ENCODE measurements at places on chromosomes 7 and 10. TPM values are rescaled to one million over a fixed set of nuclear protein-coding genes. Genes with fewer than 3 reads are reported as not detected.

The PRLHR gene
- total RNA-seq = not detected

DNA sequence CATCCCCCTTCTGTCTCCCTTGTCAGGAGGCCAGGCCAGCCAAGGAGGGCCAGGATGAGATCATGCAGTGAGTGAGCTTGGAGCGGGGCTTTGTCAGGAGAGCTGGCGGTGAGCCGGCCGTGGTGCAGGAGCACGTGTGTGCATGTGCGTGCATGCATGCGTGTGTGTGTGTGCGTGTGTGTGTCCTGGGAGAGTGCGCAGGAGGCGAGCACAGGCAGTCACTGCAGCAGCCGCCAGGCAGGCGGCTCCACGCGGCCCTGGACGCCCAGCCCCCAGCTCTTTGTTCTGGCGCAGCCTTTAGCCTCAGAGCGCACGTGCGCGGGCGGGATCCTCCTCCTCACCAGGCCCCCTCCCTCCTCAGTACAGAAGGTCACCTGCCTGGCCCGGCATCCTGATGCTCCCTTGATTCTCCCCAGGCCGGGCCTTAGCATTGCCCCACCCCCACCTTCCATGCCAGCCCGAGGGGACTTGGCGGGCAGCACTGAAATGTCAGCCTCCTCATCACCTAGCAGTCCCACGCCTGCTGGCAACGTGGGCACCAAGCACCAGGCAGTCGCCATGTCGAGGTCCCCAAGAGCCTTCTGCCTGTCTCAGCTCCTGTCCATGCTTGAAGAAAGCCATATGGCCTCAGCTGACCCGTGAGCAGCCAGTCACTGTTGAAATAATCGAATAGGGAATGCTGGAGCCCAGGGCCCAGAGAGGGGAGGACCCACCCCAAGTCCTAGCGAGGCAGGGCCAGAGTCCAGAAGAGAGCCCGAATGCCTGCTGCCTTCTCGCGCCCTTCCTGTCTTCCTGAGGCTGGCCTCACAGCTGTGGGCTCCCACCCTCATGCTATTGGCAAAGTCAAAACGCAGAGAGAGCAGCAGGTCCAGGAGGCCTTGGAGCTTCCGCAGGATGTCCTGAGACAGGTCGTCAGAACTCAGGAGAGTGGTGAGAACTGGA lies 125.9 kb upstream of the PPIF start:
- no peaks in the 10 kb centered on the region for H3K27me3 ChIP-seq
- peaks cover 9% of the 10 kb centered on the region for H3K36me3 ChIP-seq
- peak overlapping the region; percentile 45 for H3K4me3 ChIP-seq

DNA sequence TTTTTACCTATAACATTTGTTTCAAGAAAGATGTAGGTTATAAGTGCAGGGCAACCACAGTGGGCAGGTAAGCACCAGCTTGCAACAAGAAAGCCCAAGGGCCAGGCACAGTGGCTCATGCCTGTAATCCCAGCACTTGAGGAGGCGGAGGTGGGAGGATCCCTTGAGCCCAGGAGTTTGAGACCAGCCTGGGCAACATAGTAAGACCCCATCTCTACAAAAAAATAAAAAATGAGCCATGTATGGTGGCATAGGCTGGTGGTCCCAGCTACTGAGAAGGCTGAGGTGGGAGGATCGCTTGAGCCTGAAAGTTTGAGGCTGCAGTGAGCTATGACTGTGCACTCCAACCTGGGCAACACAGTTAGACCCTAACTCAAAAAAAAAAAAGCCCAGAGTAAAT lies 12.8 kb downstream of the BCL7B start:
- H3K27ac ChIP-seq = no peak overlapping the region
- DNase-seq = no peak
- no peaks in the 10 kb centered on the region for H3K27me3 ChIP-seq
- no peaks in the 10 kb centered on the region for H3K4me1 ChIP-seq
- peaks cover 40% of the 10 kb centered on the region for H3K36me3 ChIP-seq
- H3K4me3 ChIP-seq = no peak overlapping the region

DNA sequence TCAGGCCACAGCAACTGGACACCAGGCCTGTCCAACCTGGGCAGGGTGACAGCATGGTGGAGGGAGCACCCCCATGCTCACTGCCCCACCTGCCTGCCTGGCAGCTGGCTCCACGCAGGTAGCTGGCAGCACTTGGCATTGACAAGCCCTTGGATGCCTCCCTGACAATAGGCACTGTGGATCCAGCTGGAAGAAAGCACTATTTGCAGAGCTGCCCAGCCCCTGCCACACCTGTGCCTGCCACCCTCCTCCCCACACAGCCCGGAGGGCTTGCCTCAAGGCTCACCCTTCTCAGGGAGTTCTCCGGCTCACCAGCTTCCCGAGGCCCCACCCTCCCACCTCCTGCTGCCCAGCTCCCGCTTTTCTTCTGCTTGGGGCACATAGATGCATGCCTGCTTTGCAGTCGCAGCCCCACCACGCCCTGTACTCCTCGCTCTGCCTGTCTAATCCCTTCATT lies 160.1 kb downstream of the NEURL1 start:
- H3K36me3 ChIP-seq = peaks cover 11% of the 10 kb centered on the region
- H3K27ac ChIP-seq = no peak overlapping the region
- H3K4me3 ChIP-seq = no peak overlapping the region
- H3K4me1 ChIP-seq = peaks cover 9% of the 10 kb centered on the region
- H3K27me3 ChIP-seq = no peaks in the 10 kb centered on the region

GRCh38 chr7:50418526-50419290 lies 31.4 kb downstream of the FIGNL1 start:
- DNase-seq = no peak
- H3K4me3 ChIP-seq = no peak overlapping the region
- no peaks in the 10 kb centered on the region for H3K27me3 ChIP-seq
- H3K4me1 ChIP-seq = peaks cover 2% of the 10 kb centered on the region
- H3K27ac ChIP-seq = no peak overlapping the region

- no peak overlapping the region for H3K4me3 ChIP-seq
- H3K36me3 ChIP-seq = no peaks in the 10 kb centered on the region
- DNase-seq = no peak
- H3K27me3 ChIP-seq = peaks cover 96% of the 10 kb centered on the region
- H3K4me1 ChIP-seq = no peaks in the 10 kb centered on the region
- H3K27ac ChIP-seq = no peak overlapping the region
Measured at GRCh38 chr7:27111751-27112277, 9.3 kb upstream of the HOXA2 start.

DNA sequence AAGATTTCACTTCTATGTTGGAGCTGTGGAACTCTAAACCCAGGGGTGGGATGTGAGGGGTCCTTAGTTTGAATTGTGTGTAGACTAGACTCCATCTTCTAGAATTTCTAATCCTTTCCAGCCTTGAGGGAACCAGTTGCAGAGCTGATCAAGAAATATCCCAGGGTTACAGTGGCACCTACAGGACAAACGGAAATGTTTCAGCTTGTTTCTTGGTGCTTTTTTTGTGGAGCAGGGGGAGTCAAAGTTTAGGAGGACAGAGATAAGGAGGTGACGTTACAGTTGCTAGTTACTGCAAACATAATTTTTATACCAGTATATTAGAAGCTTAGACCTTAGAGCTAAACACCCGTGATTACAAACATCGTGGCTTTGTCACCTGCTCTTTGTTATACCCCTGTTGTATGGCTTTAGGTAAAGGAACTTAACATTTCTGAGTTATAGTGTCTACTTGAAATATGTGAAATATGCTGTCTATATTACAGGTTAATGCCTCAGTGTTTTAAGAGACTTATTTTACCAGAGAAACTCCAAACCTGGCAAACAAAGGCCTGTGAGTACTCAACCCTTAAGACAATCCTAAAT lies 84.5 kb upstream of the DYNC1I1 start:
- no peak overlapping the region for H3K27ac ChIP-seq
- H3K27me3 ChIP-seq = no peaks in the 10 kb centered on the region
- no peaks in the 10 kb centered on the region for H3K4me1 ChIP-seq
- DNase-seq = no peak
- no peaks in the 10 kb centered on the region for H3K36me3 ChIP-seq
- H3K4me3 ChIP-seq = no peak overlapping the region

- H3K4me3 ChIP-seq = no peak overlapping the region
- H3K4me1 ChIP-seq = peaks cover 2% of the 10 kb centered on the region
- peaks cover 6% of the 10 kb centered on the region for H3K36me3 ChIP-seq
- no peak overlapping the region for H3K27ac ChIP-seq
- H3K27me3 ChIP-seq = no peaks in the 10 kb centered on the region
- peak; percentile 20 for DNase-seq
Measured at GRCh38 chr7:44381494-44382220, 56.3 kb upstream of the CAMK2B start.

DNA sequence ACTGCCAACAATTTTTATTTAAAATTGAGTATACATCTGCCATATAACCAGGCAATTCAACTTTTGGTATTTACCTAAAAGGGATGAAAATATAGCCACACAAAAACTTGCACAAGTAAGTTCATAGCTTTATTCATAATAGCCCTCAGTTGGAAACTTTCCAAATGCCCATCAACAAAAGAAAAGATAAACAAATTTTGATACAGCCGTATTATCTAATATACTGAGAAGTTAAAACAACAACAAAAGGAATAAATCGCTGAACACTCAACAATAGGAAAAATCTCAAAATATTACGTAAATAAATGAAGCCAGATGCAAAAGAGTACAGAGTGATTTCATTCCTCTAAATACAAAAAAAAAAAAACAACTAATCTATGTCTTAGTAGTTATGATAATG lies 399.2 kb upstream of the SEMA3D start:
- H3K36me3 ChIP-seq = no peaks in the 10 kb centered on the region
- H3K4me3 ChIP-seq = no peak overlapping the region

Measured in H9 (cell line).